ENCODE measurements at places on chromosomes 16 and 17.

GRCh38 chr16:88015806-88016140, 64.5 kb downstream of the BANP start:
- no peak for DNase-seq

- no peak for DNase-seq
Observed at GRCh38 chr17:39775031-39775430, 37.3 kb downstream of the GRB7 start.

DNA sequence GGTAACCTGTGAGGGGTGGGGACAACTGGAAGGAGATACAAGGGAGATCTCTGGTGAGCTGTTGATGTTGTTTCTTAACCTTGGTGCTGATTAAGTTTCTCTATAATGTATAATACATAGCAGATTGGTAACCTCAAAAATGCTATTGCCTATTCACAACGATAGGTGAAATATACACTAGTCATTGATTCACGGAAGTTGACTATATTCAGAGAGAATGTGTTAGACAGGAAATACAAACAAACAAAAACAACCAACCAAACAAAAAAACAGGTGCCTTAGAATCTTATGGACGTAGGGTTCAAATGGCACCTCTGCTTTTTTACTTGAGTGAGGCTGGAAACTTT, 21.5 kb downstream of the HSD17B2 start:
- no peak for DNase-seq

GRCh38 chr17:77208856-77209255, 68.1 kb downstream of the SEC14L1 start:
- DNase-seq, result peak; percentile 30

- no peak for DNase-seq
Observed at GRCh38 chr16:2475413-2476344, 752 bp downstream of the TBC1D24 start.

GRCh38 chr17:16980813-16981731, 9.2 kb upstream of the TNFRSF13B start:
- no peak for DNase-seq

DNA sequence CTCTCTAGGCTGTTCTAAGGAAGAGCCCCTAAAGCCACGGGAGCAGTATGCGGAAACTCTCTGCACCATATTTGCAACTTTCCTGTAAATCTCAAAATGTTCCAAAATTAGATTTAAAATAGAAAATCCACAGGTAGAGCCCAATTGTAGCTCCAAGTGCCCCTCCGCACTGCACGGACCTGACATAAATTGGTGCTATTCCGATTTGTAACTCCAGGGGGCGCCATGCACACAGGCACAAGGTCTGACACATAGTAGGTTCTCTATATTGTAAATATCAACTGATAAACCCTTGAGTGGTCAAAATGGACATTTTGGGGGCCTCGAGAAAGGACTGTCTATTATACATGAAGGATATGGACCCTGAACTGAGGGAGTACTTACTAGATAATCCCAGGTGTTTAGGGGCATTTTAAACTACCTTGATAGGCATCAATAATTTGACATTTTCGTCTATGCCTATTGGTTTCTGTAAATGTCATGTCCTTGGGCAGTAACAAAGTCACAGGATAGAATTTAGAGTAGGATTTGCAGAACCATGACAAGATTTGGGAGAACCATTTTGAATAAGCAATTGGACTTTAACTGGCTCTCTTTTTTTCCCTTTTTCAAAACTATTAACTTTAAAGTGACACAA, 36.6 kb upstream of the TMEM132E start:
- DNase-seq, result no peak

DNA sequence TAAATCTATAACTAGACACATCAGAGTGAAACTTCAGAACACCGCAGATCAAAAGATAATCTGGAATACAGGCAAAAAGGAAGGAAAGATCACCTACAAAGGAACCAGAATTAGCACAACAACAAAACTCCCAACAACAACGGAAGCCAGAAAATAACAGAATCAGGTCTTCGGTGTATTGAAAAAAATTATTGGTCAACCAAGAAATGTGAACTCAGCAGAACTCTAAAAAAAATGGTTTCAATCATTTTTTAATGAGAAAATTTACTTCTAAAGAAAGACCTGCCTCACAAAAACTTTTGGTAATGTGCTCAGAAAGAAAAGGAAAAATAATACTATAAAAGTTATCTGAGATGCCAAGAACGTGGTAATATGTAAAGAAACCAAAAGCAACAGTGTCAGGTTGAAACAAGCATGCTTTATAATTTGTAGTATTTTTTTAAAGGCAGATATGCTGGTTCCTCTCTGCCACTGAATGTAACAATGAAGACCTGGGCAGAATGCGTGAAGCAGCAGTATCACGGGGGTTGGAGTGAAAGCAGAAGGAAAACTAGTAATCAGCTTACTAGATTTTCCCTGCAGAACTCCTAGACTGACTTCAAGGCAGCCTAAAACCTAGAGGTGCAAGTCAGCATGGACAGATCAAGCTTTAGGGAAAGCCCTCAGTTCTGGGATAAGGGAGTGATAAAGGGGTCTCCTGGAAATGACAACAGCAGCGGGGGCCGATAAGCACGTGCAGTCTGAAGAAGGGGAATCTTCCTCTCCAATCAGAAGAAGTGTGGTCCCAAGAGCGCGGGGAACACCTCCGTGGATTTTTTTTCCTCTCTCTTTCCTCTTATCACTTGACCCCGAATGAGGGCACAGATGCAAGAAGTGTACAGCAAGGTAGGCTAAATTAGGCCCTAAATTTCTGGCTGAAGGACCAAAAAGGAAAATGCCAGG, 80.9 kb upstream of the TEKT1 start:
- no peak for DNase-seq

DNA sequence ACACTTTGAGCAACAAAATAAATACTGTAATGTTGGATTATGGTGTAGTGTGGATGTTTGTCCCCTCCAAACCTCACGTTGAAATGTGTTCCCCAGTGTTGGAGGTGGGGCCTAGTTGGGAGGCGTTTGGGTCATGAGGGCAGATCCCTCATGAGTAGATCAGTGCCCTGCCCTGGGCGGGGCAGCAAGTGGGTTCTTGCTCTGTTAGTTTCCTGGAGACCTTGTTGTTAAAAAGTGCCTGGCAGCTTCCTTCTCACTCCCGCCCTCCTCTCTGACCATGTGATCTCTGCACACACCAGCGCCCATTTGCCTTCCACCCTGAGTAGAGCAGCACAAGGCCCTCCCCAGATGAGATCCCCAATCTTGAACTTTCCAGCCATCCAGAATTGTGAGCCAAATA, 67.7 kb downstream of the MPRIP start:
- DNase-seq, result no peak

GRCh38 chr17:42512246-42512645, 23.8 kb upstream of the NAGLU start:
- DNase-seq, result no peak

DNA sequence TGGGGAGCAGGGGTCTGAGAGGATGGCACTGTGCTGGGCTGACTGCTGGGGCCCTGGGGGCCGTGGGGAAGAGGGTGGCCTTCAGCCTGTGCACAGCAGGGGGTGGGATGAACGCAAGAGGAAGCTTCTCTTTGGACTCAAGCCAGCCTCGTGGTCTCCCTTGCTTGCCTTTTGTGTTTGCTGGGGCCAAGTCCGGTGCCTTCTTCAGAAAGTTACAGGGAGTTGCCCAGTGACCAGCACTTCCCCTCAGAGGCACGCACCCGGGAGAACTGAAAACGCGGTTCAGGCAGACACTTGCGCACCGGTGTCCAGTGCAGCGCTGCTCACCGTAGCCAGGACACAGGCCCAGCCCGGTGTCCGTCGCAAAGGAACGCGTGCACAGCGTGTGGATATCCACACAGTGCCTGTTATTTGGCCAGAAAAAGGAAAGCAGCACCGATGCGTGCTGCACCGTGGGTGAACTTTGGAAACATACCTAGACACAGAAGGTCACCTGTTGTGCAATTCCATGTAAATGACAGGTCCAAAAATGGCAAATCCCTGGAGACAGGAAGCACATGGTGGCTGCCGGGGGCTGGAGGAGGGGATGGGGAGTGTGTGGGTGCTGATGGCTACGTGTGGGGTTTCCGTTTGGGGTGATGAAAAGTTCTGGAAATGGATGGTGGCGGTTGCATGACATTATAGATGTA, 29.4 kb upstream of the NUDT16L1 start:
- DNase-seq, result no peak

DNA sequence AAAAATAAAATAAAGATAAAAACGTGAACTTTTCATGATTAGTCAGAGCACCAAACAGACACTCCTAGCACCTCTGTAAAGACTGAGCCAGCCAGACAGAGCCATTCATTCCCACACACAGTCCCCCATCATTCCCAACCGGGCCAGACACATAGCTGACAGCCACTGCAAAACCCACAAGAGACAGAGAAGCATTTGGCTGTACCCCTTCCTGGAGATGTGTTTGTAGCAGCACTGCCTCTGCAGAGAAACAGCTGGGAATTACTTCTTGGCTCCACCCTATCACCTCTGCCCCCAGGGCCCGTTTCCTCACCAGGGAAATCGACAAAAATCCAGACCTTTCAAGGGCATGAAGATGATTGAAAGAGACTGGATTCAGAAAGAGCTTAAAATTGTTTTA, 46.4 kb downstream of the MYH11 start:
- DNase-seq, result no peak

DNA sequence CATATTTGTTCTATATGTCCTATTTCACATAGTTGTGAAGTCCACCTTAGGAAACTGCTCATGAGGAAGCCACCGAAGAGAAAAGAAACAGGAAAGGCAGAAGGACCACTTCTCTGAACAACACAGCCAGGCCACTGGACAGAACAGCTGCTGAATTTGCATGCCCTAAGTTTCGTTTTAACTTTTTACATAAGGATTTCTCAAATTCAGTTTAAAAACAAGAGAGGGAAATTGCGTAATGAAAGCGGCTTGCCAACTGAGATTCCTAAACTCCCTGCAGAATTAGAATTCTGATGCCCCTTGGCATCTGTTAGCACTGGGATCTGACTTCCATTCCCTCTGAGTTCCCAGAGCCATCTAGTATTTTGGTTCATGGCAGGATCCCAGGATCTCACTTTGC, 5.0 kb upstream of the CCL8 start:
- no peak for DNase-seq

DNA sequence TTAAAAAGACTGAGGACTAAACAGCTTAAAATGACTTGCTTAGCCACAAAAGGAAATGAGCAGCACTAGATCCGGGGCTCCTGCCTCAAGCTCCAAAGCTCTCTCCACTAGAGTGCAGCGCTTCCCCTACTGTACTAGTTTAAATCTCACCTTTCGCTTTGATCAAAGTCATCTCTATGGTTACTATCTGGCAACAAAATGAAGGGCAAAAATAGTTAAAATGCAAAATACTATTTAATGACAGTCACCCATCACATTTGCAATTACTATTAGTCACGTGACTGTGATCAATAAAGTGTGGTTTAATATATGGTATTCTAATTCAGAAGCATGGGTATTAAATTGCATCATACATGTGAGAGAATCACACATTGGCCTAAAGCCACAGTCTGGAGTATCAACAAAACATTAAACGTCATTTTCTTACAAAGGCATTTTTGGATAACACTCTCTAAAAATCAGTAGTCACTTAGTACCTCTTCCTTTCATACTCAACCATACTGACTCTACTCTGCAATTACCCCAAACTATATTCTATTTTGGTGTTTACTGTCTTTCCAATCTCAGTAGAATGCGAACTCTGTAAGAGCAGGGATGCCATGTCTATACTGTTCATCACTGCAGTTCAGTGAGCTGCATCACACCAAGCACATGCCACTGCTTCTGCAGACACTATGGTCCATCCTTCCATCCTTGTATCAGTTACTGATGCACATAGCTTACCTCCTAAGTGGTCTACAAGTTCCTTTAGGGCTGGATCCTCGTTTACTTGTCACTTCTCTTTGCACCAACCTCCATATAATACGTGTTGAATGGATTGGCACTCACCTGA, 6.2 kb downstream of the PSMD12 start:
- DNase-seq, result no peak

- DNase-seq, result no peak
Observed at GRCh38 chr16:76381096-76381495, 103.9 kb downstream of the CNTNAP4 start.

DNA sequence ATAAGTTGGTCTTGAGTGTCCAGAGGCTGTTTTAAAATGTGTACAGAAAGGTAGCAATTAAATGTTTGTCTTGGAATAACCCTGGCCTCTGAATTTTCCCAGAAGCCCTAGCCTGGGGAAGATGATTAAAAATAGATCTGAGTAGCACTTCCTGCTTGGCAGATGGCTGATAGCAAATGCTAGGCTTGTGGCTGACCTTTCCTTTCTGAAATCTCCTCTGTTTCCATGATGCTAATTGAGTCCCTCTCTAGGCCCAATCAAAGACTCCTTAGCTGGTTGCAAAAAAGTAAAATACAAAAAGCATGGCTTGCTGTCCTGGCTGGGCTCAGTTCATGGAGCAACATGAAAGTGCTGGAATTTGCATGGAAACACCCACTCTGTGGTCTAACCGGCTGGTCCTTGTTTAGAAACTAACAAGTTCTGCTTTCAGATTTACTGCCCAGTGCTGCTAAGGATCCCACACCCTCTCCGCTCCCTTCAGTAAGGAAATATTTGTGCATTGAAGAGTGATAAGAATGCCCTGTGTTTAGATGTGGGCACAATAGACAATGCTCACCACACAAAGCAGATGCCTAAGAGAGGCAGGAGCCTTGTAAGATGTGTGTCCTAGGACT, 40.8 kb downstream of the YPEL2 start:
- no peak for DNase-seq

DNA sequence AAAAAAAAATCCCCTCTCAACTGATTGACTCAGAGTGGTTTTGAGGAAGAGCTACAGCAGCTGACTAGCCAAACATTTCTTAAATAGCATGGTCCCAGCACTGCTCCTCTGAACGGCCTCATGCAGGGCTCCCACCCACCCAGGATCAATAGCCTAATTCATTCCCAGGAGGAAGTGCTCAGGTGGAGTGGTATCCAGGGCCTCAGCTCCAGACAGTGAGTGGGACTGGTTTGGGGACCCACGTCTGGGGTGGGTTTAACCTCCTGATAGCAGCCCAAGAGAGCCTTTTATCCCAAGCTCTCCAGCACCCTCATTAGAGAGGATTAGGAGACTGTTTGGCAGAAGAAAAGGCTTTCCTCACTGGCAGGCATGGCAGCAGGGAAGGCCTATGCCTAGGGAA, 68.5 kb upstream of the CDH5 start:
- no peak for DNase-seq

DNA sequence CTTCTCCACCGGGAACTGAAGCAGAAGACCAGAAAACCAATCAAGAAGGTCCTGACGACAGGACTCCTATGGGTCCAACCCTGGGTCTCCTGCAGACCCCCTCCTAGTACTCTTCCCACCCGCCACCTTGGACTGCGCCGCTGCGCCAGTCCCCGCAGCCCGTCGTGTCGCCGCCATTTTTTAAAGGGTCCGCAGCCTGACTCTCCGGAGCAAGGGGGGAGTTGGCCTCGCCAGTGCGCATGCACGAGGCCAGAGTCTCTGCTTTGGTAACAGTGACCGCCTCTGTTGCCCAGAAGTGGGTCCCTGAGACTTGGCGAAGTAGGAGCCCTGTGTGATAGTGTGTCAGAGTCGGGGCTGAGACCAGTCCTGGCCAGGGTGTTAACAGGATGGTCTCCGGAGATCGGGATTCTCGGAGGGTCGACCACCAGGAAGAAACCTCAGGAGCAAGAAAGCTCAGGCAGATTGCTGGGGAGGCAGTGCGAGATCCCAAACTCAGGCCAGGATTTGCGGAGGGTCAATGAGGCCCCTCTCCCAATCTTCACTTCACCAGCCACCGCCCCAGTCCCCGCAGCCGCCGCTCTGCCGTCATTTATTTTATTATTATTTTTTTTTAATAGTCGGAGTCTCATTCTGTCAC, 612.5 kb downstream of the KCNJ18 start:
- DNase-seq, result no peak
